ENCODE measurements at places on chromosomes 6 and 20.

GRCh38 chr6:119800526-119800925, 451.0 kb upstream of the MAN1A1 start:
- no peak overlapping the region for H3K27ac ChIP-seq
- DNase-seq = no peak
- H3K4me1 ChIP-seq = no peaks in the 10 kb centered on the region
- no peak overlapping the region for H3K4me3 ChIP-seq
- H3K27me3 ChIP-seq = no peaks in the 10 kb centered on the region
- no peaks in the 10 kb centered on the region for H3K36me3 ChIP-seq

GRCh38 chr6:90005048-90005827, 111.0 kb downstream of the GJA10 start:
- no peaks in the 10 kb centered on the region for H3K36me3 ChIP-seq
- no peak overlapping the region for H3K27ac ChIP-seq
- H3K4me1 ChIP-seq = peaks cover 3% of the 10 kb centered on the region
- no peaks in the 10 kb centered on the region for H3K27me3 ChIP-seq
- DNase-seq = no peak
- no peak overlapping the region for H3K4me3 ChIP-seq

DNA sequence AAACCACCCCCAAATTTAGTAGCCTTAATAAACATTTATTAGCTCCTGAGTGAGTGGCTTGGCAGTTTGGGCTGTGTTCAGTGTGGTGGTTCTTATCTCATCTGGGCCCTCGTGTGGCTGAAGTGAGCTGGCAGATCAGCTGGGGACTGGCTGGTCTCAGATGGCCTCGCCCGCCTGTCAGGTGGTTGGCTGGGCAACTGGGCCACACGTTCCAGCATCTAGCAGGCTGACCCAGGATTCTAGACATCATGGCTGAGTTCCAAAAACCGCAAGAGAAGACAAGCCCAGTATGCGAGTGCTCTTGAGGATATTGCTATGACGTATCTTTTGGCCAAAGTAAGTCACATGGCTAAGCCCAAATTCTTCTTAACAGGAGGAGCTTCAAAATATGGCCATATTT, 28.9 kb downstream of the EIF2S2 start:
- no peaks in the 10 kb centered on the region for H3K36me3 ChIP-seq
- no peak overlapping the region for H3K27ac ChIP-seq
- H3K27me3 ChIP-seq = no peaks in the 10 kb centered on the region
- H3K4me1 ChIP-seq = no peaks in the 10 kb centered on the region

DNA sequence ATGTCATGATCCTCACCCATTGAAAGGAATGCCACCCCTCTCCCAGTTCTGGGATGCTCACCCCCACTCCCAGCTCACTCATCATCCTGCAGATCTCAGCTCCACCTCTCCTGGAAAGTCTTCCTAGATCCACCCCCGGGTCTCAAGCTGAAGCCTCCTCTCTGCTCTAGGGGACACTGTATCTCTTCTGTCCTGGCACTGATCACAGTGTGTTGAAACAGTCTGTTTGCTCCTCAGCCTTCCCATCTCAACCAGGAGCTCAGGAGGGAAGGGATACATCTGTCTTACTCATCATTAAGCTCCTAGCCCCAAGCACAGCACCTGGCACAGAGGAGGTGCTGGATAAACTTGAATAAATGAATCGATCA, 80.1 kb downstream of the MRPL14 start:
- no peaks in the 10 kb centered on the region for H3K27me3 ChIP-seq
- peaks cover 14% of the 10 kb centered on the region for H3K4me1 ChIP-seq
- no peak overlapping the region for H3K4me3 ChIP-seq

DNA sequence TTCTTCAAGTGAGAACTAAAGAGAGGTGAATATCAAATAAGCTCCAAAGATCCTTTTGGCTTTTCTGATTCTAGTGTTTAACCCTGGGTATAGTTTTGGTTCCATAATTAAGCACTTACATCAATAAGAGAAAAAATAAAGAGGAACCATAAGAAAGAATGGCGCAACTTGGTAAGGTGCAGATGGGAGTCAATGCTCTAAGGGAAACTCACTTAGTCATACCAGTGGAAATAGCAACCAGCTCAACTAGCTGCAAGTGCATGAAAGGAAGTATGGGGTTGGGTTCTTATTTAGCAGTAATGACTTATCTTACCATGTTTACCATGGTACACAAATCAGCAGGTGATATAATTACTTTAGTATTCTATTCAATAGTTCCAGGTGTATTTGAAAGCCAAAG, 296.5 kb upstream of the RUNX2 start:
- H3K4me1 ChIP-seq = no peaks in the 10 kb centered on the region
- DNase-seq = no peak
- no peak overlapping the region for H3K4me3 ChIP-seq

GRCh38 chr6:156786652-156787051, 9.5 kb downstream of the ARID1B start:
- peaks cover 22% of the 10 kb centered on the region for H3K4me1 ChIP-seq
- H3K4me3 ChIP-seq = no peak overlapping the region
- H3K27me3 ChIP-seq = no peaks in the 10 kb centered on the region
- no peak for DNase-seq
- H3K27ac ChIP-seq = no peak overlapping the region

DNA sequence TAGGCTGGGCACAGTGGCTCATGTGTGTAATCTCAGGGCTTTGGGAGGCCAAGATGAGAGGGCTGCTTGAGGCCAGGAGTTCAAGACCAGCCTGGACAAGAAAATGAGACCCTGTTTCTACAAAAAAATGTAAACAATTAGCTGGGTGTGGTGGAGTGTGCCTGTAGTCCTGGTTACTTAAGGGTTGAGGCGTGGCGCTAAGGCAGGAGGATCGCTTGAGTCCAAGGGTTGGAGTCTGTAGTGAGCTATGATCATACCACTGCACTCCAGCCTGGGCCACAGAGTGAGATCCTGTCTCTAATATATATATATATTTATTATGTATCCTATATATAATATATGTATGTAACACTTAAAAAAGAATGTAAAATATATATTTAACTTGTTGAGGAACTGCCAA, 7.9 kb upstream of the ABRACL start:
- H3K4me3 ChIP-seq = no peak overlapping the region
- no peaks in the 10 kb centered on the region for H3K4me1 ChIP-seq
- no peak overlapping the region for H3K27ac ChIP-seq
- no peak for DNase-seq

- no peak overlapping the region for H3K4me3 ChIP-seq
- no peaks in the 10 kb centered on the region for H3K36me3 ChIP-seq
- no peak for DNase-seq
These were observed 121.7 kb downstream of the NKAIN2 start for GRCh38 chr6:123925350-123925749.

GRCh38 chr6:15272562-15272961, 26.7 kb downstream of the JARID2 start:
- no peak overlapping the region for H3K4me3 ChIP-seq
- H3K27me3 ChIP-seq = no peaks in the 10 kb centered on the region
- no peak for DNase-seq
- H3K36me3 ChIP-seq = no peaks in the 10 kb centered on the region
- no peak overlapping the region for H3K27ac ChIP-seq

DNA sequence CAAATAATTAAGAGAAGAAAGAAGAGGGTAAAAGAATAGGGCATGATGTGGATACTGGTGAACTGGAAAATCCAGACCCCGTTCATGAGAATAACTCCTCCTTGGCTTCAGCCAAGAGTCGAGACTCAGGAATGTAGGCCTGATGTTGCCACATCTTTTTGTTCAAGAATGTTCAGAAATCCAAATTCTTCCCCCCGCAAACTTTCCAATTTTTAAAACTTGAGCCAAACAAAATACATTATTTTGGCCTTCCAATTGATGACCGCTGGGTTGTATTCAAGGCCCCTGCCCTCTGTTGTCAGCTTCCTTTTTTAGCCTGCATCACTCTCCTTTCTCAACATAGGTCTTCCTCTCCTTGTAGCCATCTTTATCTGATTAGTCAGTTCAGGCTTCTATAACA, 106.1 kb downstream of the TNFAIP3 start:
- H3K27me3 ChIP-seq = no peaks in the 10 kb centered on the region
- H3K4me3 ChIP-seq = no peak overlapping the region
- H3K27ac ChIP-seq = no peak overlapping the region
- no peak for DNase-seq

DNA sequence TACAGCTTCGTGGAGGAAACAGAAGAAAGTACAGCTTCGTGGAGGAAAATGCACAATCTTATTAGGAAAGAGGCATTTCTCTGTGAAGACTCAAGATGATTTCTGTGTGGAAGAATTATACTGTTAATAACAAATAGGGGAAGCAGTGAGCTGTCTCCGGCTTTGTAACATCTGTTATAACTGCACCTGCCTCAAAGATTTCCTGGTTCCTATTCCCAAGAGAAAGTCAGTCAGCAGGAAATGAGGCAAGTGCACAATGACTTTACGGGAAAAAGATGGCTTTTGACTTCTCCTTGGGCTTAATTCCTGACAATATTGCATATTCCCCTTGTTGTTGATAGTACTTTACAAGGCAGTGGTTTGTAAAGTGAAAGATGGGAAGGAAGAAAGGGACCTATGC, 538.5 kb downstream of the BMP2 start:
- no peaks in the 10 kb centered on the region for H3K36me3 ChIP-seq
- DNase-seq = no peak
- no peak overlapping the region for H3K27ac ChIP-seq
- no peaks in the 10 kb centered on the region for H3K27me3 ChIP-seq
- no peaks in the 10 kb centered on the region for H3K4me1 ChIP-seq

DNA sequence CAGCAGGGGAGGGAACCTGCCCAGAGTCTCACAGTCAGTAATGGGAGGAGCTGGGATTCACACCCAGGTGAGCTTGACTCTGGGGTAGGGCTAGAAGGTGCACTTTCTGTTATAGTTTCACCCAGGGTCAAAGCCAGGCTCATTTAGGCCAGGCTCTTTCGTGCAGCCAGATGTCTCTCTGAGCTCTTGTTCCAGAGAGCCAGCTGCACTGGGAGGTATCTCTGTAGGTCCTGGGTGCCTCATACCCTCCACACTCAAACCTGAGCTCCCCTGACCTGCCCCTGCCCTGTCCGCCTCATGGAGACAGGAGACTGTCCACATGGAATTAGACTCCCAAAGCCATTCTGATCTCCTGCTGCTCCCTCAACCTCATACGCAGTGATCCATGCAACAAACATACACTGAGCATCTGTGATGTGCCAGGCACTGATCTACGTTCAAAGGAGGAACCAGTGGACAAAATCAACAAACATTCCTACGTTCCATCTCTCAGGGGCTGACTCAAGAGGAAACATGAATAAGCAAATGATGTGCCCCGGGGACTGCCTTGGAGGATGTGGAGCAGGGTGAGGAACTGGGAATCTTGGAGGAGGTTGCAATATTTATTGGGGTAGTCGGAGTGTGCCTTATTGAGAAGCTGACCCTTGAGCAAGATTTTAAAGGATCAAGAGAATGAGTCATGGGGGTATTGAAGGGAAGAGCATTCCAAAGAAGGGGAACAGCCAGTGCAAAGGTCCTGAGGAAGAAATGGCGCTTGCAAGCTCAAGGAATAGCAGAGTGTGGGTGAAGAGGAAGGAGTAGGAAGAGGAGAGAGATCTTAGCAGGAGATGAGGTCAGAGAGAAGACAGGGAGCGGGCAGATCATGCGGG, 71.3 kb upstream of the TOX2 start:
- no peak for DNase-seq
- H3K4me3 ChIP-seq = no peak overlapping the region
- no peaks in the 10 kb centered on the region for H3K27me3 ChIP-seq
- H3K36me3 ChIP-seq = no peaks in the 10 kb centered on the region

DNA sequence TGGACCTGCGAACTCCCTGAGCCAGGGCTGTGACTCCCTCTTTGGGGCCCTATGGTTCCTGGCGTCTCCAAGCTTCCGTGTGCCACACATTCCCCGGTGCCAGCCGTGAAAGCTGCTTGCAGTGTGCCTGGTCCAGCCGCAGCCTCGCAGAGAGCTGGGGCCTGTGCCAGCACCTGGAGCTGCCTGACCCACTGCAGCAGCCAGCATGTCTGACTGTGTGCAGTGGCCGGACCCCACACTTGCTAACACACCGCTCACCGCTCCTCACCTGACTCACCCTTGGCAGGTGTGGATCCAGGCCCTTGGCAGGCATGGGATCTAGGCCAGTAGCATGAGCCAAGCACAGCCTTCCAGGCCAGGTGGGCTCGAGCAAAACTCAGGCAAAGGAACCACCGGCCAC, 227.5 kb downstream of the OTOR start:
- no peak overlapping the region for H3K27ac ChIP-seq
- no peaks in the 10 kb centered on the region for H3K27me3 ChIP-seq

DNA sequence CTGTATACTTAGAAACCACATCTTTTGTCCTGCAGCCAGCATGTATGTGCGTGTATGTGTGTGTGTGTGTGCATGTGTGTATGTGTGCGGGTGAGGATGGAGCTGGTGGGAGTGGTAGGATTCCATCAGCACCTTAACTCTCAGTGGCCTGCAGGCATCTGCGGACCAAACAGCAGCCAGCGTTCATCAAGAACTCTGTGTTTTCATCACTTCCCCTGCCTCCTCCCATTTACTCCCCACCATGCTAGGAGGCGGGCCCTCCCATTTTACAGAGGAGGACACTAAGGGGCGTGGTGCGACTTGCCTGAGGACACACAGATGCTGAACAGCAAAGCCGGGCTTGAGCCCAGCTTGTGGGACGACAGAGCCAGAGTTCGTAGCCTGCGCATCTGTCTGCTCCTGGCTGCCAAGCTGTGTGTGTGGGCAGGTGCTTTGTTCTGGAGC, 8.9 kb downstream of the VSTM2L start:
- no peak overlapping the region for H3K27ac ChIP-seq
- no peak for DNase-seq
- H3K36me3 ChIP-seq = no peaks in the 10 kb centered on the region
- H3K4me3 ChIP-seq = no peak overlapping the region

DNA sequence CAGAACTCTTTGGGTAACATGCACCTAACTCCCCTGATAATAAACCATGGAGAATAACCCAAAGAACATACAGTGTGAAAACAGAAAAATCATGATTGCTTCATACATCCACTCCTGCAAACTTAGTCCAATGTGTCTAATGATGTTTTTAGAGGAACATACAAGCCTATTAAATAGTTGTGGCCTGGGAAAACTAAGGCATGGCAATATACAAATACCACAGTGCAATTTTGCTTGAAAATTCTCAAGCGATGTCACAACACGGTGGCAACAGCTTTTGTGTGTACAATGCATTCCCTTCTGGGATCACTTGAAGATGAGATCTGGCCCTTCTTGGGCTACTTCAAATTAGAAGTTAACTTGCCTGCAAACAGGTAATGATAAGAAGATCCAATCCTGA, 16.7 kb downstream of the MAP3K5 start:
- no peaks in the 10 kb centered on the region for H3K36me3 ChIP-seq
- H3K27me3 ChIP-seq = no peaks in the 10 kb centered on the region
- no peak overlapping the region for H3K4me3 ChIP-seq

DNA sequence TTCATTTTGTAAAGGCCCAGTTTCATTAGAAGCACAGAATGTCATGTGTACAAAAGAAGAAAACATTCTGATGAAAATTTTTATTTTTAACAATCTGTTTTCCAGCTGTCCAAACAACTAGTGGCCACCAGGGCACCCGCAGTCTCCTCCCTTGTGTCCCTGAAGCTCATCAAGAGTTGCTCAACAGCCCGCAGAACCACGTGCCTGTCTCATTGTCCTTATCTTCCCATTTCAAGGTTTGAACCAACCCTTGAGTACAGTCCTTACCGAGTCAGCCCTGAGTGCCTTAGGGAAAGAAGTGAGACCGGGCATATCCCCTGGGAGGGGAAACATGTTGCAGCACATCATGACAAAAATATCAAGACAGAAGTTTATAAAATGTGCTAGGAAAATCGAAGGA, 15.9 kb upstream of the ZNF133 start:
- no peaks in the 10 kb centered on the region for H3K36me3 ChIP-seq
- no peaks in the 10 kb centered on the region for H3K4me1 ChIP-seq
- no peak overlapping the region for H3K27ac ChIP-seq
- no peaks in the 10 kb centered on the region for H3K27me3 ChIP-seq
- no peak for DNase-seq
- H3K4me3 ChIP-seq = no peak overlapping the region

GRCh38 chr20:44029848-44030230, 115.2 kb downstream of the TOX2 start:
- no peak overlapping the region for H3K4me3 ChIP-seq
- no peak for DNase-seq
- no peak overlapping the region for H3K27ac ChIP-seq
- no peaks in the 10 kb centered on the region for H3K4me1 ChIP-seq
- H3K27me3 ChIP-seq = no peaks in the 10 kb centered on the region

Measured in right lobe of liver (tissue), 6 donors.